ENCODE measurements at places on chromosomes 16 and 17.
A peak's percentile ranks its signal among the peaks of the same experiment; 100 is the strongest.

DNA sequence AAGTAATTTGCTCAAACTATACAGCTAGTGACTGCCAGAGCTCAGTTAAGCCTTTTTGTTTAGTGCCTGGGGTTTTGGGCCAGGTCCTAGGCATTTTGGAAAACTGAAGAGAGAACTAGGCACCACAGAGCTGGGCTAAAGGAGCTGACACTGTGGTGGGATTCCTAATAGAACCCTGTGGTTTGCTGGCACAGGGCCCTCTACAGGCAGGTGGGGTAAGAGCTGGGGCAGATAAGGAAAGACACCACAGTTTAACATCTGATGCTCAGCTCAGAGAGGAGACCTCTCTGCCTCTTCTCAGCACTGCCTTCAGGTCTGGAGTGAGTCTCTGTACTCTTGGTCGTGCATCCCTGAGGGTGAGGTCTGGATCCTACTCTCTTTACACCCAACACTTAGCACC lies 121.2 kb downstream of the SNX11 start:
- DNase-seq: no peak

DNA sequence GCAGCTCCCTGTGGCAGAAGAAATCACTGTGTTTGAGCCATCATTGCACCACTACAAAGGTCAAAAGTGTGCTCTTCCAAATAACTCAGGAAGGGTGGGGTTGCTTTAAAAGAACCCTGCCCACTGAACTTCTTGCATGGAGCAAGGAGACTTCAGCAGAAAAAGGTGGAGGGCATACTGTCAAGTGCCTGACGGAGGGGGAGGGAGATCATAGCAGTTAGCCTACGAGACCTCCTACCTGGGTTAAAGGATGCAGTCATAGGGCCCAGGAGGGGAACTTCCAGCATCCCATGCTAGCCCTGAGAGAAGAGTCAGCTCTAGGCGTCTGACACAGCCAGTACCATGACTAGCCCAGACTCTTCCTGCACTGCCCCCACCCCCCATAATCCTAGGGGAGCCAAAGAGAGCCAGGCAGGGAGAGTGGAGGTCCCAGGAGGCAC lies 45.3 kb upstream of the MSI2 start:
- no peak for DNase-seq

DNA sequence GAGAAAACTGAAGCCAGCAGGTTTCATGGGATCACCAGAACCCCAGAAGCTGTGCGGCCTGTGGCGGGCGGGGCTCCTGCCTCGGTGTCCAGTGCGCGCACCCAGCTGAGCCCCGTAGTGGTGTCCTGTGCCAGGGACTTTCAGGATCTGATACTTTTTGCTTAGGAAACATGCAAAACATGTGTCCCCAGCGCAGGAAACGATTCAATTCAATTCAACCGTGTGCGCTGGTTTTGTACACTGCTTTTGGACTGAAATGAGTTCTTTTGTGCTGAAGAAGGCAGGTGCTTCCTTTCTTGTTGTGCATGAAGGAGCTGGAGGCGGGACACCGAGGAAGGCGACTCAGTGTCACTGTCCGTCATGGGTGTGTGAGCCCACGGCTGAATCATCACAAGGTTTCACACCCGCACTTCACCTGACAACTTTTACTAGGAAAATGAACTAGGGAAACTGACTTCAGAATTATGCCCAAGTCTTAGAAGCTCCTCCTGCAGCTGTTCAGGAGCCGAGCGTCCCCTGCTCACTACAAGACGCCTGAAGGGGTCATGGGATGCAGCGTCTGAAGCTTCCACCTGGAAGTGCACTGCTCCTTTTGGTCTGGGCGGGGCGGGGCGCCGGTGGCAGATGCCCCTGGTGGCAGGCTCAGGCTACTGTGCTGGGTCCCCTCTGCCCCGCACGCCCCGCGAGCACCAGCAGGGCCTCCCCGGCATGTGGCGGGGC lies 31.4 kb upstream of the ZNF750 start:
- DNase-seq: peak; percentile 75

GRCh38 chr17:49522357-49522890 lies 27.3 kb downstream of the NGFR start:
- DNase-seq: no peak

DNA sequence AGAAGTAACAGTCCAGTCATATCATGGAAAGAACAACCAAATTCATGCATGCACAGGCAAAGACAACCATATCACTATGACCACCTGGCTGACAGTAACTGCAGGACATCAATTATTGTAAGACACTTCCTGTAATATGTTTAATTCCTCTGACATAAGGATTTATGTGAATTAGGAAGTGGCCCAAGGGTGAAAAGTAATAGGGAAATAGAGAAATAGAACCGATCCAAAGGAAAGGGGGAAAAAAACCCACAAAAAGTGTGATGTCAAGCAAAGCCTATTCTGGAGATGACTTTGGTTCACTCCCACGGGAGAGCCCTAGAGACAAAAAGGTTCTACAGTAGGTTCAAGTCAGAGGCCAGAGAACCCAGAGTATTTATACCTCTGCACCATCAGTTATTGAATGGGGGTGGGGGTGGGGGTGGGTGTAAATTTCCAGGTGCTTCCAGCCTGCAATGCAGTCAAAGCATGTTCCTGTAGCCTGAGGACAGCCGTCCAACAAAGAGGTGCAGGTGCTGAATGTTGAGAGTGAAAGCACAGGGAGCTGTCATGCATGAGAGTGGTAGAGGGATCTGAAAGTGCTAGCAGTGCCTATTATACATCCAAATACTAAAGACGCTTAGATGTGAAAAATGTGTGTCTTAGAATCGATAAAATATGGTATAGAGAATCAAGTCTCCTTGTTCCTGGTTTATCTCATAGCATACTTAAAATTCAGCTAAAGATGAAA lies 95.6 kb upstream of the HLF start:
- no peak for DNase-seq

DNA sequence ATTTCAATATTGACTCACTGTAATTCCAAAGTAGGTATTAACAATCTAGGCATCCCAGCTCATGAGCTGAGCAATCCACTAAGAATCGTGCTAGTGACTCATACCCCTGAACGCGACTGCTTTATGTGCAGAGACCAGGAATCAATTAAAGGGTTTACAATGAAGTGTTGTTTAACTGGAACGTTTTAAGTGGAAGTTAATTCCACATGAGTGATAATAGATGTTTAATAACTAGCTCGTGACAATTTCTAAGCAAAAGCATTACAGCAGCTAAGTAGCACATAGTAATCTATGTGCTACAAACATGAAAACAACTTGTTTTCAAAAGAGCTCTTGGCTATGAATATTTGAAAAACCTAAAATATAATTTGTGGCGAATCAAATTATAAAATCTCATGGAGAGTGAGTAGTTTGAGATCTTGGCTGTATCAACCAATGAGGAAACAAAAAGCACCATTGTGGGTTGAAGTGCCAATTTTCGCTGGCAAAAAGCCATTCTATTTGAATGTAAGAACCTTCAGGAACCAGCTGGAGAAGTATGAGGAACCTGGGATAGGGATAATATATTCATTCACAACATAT lies 9.4 kb downstream of the GJC1 start:
- DNase-seq: no peak

DNA sequence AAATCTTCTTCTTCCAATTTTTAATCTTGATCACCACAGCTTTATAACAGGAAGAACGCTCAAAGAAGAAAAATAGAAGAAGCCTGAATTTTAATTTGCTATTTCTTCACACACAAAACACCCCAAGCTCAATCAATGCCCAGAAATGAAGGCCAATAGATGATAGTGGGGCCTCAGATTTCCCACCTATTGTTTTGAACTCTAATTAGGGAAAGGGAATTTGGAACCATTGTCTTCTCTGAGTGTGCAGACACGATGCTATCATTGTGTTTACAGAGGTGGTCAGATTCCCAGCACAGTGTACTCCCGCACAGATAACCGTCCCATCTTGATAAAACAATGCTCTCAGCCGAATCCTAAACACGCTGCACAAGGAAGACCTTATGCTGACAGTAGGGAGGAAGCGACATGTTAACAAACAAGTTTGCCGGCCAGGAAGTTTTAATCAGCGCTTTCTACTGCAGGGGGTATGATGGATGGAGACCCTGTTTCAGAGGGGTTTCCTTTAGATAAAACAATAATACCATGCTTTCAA lies 684.7 kb downstream of the MAF start:
- DNase-seq: no peak

DNA sequence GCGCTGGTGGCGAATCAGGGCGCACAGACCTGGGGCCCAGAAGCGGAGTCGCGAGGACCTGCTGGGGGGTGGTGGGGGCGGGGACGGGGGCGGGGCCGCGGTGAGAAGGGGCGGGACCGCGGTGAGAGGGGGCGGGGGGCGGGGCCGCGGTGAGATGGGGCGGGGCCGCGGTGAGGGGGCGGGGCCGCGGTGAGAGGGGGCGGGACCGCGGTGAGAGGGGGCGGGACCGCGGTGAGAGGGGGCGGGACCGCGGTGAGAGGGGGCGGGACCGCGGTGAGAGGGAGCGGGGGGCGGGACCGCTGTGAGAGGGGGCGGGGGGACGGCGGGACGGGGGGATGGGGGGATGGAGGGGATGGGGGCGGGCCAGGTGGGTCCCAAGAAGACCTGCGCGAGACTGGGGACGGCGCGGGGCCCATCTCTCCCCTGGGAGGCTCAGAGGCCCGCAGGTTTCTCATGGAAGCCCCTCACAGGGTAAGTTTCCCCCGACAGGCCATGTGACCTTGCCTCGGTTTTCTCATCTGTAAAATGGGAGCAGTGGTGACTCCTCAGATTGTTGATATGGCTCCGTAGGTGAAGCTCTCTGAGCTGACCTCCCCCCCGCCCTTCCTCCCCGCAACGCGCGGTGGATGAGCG lies 28.6 kb upstream of the DBNDD1 start:
- DNase-seq: no peak

Data from CD4-positive, alpha-beta T cell treated with Interferon gamma for 1 hour (primary cell).